ENCODE measurements at places on chromosomes 6 and 20.

- no peak for DNase-seq
Observed at GRCh38 chr20:17873410-17874270, 95.0 kb downstream of the SNX5 start.

- peak; percentile 77 for DNase-seq
Observed at GRCh38 chr20:35303735-35304491, 11.7 kb upstream of the FAM83C start.

GRCh38 chr20:47062226-47062890 lies 167.7 kb downstream of the EYA2 start:
- DNase-seq, result no peak

DNA sequence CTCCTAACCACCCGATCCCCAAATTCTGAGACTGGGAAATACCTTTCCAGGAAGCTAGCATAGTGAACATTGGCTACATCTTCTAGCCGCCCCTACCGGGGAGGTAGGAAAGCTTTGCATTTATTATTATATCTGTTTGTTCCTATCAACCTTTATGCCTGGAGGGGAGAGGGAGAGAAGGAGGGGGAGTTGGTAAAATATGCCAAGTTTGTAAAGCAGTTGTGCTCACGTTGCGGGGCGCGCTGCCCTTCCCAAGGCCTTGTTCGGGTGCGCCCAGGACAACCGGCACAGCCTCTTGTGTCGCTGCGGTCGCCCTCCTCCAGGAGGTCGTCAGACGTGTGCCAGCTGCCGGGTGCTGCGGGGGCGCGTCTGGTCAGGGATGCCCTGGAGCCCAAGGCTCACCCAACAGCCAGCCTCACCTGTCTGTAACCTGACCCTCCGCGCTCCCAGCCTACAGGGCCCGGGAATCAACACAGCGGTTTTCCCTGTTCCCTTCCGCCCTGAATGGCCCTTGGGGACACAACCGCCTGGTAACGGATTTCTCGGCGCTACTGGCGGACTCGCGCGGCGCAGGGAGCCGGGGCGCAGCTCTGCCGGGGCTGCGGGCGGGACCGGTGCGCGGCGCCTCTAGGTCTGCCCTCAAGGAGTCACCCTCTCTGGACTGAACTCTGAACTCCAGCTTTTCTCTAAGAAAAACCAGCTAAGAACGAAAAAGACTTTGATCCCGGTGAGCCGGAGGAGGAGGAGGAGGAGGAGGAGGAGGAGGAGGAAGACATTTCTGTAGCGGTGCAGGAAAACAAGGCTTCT lies 1.1 kb upstream of the OVOL2 start:
- DNase-seq, result no peak

GRCh38 chr6:10099529-10100140 lies 315.2 kb downstream of the TFAP2A start:
- DNase-seq, result no peak

DNA sequence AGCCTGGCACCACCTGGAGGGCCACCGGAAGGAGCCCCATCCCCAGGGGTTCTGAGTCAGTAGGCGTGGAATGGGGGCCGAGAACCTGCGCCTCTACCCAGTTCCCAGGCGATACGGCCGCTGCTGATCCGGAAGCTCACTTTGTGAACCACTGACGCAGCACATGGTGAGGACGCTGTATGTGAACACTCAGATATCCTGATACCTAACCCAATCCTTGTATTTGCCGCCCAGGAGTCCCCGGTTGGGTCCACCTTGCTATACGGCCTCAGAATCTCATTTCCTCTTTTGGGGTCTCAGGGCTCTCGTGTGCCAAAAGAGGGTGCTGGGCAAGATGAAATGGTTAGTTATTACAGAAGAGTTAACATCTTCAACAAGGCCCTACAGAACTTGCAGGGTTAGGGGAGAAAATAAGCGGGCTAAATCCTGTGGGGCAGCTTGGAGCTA lies 604 bp upstream of the RAB5IF start:
- peak; percentile 18 for DNase-seq

DNA sequence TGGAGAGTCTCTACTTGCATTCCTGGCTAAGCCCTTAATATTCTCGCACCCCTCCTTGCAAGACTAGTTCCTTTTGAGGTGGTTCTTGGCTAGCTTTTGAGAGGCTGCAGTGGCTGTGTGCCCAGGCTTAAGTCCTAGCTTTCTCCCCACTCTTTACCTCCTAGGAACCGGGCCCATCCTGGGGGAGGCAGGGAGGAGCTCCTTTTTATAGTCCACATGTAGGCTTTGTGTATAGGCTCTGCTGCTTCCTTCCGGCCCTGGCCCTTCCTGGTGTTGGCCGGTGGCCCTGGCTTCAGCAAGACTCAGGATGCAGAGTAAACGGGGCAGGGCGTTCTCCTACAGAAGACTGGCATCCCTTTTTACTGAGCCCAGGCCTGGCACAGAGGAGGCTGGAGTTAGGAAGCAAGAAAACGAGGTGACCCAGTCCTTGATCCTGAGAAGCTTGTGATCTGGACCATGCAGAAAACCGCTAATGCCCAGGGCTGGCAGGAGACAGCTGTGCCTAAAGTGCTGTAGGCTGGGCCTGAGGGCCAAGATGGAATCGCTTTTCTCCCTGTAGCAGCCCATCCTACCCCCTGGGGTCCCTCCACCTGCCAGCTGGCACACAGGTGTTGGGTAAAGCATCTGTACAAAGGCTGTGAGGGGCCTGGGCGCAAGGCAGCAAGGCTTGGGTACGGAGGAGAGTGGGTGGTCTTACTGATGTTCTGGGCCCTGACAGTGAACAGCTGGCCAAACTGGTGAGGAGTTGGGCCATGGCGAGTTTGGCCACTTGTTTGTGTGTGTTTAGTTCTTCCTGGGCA lies 8.7 kb downstream of the PLCG1 start:
- DNase-seq, result no peak
